ENCODE measurements at places on chromosomes 2 and 18.

DNA sequence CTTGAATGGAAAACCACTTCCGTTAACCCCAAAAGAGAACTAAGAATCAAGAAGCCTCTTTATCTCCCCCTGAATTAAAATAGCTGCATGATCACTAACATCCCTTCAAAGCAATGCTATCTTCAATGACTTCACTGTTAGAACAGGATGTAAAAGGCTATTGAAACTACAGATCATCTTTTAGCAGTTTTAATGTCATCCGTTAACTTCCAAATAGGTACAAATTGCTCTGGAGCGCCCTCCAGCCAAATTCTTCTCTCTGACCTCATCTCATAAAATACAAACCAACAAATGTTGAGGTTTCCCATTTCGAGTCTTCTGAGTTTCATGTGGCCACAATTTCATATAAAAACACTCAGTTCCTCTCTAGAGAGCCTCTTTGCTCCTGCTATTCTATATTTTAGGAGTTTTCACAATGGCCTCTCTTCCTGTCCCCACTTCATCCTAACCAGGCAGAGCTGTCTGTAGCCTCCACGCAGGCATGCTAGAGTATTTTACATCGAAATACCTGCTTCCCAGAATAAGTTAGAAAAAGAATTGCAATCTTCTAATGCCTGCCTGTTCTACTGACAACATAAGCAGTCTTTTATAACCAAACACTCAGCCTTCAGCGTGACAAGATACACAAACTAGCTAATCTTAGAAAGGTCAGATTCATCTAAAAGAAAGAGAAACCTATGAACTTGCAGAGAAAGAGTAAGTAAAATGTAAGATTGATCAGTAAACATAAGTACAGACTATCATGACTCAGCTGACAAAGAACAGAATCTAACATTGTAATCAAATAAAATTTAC, 37.9 kb downstream of the B4GALT6 start:
- DNase-seq, result no peak

- no peak for DNase-seq
Observed at GRCh38 chr18:46048641-46049040, 23.4 kb downstream of the PSTPIP2 start.

- no peak for DNase-seq
Observed at GRCh38 chr18:75113455-75113854, 95.5 kb downstream of the PTGR3 start.

- no peak for DNase-seq
Observed at GRCh38 chr2:112827604-112828185, 8.9 kb downstream of the IL1B start.

GRCh38 chr2:28801726-28802125, 8.9 kb upstream of the SPDYA start:
- DNase-seq, result no peak
